ENCODE measurements at places on chromosomes 16 and 17.

- no peak for DNase-seq
Observed at GRCh38 chr17:81380666-81381518, 14.4 kb upstream of the BAHCC1 start.

GRCh38 chr17:39674179-39674578 is 5.9 kb downstream of the PNMT start:
- DNase-seq: no peak

DNA sequence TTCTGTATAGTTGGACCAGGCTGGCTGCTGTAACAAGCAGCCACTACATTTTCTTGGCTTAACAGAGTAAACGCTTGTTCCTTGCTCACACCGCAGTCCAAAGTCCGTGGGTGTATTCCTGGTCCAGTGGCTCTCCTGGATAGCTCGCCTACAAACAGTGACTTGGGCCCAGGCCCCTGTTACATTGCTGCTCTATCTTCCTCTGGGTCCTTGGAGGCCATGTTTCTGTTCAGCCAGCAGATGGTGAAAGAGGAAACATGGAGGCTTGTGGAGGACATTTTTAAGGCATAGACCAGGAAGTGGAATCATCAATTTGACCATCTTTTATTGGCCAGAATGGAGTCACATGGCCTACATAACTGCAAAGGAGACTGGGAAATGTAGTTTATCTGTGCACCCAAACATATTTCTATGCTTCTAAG is 55.1 kb downstream of the ATP2C2 start:
- no peak for DNase-seq

DNA sequence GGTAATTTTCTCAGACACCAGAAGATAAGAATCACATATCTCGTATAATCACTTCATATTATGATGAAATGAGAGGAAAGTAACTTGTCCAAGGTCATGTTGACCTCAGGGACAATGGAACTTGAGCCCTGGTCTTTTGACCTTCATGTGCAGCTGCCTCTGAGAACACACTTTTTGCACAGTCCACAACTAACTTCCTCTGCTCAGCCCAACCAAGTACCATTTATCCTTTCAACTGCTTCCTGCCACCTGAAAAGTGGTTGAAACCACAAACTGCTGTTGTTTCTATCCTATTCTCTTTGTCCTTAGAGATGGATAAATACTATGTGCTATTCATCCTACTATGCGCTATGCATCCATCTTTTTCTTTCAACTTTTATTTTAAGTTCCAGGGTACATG is 2.3 kb upstream of the CCL1 start:
- no peak for DNase-seq

GRCh38 chr17:48554412-48555257 is 9.7 kb upstream of the HOXB2 start:
- no peak for DNase-seq

- no peak for DNase-seq
Observed at GRCh38 chr16:21097151-21097550, 53.5 kb downstream of the DNAH3 start.

DNA sequence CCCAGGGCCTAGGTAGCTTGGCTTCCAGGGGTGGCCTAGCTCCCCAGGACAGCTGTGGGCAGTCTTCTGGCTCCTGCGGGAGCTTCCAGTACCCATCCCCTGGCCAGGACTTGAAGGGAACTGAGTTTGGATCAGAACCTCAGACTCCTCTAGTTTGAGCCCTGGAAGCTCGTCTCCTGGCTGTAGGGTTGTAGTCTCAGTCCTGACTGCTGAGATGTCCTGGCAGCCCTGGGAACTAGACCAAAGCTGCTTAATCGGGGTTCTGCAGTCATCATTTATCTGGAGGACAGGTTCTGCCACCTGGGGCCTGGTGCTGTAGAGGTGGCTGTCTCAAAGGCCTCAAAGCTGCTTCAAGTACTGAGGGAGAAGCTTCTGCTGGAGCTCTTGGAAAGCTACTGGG is 163.7 kb downstream of the WSCD1 start:
- DNase-seq: no peak

DNA sequence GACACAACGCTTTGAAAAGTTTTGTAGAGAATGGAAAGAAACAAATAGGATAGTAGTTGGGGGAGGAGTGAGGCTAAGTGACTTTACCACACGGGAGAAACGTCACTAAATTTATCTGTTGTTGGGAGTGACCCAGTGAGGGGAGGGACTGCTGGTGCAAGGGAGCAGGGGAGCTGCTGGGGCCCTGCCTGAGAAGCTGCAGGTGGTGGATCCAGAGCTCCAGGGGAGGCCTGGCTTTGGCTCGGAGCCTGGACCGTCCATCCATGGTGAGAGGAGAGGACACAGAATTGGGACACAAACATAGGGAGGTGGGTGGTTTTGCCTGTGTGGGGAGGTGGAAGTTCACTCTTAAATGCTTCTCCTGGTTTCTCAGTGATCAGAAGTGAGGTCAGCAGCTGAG is 107.6 kb downstream of the GOSR1 start:
- no peak for DNase-seq

DNA sequence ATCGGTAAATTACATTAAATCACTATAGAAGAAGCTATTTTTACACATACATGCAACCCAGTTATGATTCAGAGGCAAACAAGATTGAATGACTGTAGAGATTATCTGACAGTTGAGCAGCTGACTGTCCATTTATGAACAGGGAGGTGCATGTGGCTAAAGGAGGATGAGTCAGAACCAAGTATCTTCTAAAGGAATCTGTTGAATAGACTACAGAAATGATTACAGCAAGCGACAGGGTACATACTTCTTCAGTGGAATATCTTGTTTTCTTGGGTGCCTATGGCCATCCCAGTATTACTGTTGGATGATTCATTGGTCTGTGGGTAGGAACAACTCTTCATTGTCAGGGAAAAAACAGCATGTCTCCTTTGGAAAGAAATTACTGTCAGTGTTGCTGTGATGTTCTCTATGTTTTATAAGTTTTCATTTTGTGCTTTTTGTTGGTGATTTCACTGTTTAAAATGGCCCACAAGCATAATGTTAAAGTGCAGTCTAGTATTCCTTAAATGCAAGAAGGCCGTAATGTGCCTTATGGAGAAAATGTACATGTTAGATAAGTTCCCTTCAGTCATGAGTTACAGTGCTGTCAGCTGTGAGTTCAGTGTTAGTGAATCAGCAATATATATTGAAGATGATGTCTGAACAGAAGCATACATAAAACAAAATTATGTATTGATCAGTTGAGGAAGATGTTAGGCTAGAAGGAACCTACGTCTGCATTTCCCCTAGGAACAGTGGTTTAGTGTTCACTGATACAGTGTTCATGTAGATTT is 27.0 kb downstream of the CBFB start:
- DNase-seq: no peak

DNA sequence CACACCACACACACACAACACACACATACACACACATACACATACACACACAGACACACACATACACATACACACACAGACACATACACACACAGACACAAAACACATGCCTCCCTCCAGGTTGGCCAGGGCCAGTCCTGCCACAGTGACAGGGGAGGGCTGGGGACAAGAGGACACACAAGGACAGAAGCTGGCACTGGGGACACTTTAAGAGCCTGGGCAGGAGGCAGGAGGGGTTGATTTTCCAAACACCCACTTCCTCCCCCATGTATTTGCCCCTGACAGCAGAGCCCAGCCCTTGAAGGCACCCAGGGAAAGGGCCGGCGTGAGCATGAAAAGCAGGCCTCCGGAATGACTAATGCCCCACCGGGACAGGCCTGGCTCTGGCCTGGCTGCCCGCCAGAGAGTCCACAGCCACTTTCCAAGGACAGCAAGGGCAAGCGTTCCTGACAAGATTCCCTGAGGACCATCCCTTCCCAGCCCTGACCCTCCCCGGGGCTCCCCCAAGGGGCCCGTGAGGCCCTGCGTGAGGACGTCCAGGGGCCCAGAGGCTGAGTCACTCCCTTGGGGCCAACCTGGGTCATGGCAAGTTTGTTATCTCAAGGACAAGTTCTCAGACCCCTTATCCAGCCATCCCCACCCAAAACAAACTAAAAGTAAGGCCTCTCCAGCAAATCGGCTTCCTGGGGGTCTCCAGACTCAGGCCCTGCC is 235.6 kb downstream of the ZNF423 start:
- no peak for DNase-seq

- no peak for DNase-seq
Observed at GRCh38 chr17:68297195-68297594, 5.9 kb downstream of the ARSG start.

DNA sequence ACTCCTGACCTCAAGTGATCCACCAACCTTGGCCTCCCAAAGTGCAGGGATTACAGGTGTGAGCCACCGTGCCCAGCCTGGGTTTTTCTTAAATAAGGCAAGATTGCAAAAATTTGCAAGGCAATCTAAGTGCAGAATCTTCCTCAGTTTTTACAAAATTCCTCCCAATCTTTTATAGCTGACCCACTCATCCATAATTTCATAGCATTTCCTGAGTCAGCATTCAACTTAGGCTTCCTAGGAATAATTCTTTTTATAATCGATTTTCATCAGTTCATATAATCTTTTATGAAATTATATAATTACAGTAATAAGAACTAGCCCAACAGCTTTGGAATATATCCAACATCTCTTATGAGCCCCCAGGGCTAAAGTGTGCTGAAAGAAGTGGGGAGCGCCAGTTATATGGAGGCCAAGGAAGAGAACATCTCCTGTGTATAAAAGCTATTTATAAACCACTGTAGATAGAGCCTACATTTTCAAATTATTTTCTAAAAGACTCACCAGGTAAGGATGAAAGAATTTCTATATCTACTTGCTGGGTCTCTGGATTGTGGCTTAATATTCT is 14.8 kb downstream of the COIL start:
- DNase-seq: no peak
